ENCODE measurements at places on chromosomes 12 and 14.

DNA sequence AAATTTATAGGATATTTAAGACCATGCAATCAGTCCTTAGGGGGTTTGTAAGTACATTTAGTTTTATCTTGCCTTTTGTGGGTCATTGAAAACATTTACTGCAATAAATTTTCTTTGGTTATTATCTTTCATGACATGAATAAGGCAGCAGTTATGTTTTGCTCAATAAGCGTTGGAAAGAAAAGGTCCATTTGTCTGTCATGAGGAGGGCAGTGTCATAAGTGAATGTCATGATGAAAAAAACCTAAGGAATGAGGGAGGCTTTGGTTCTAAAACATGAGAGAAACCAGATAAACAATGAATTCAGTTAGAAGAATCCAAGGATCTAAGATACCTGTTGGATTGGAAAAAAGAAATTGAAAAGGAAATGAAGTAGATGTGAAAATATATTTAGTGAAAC lies 209.4 kb downstream of the NAV3 start:
- DNase-seq = no peak

- DNase-seq = no peak
Observed at GRCh38 chr14:92677955-92678354, 70.5 kb downstream of the LGMN start.

DNA sequence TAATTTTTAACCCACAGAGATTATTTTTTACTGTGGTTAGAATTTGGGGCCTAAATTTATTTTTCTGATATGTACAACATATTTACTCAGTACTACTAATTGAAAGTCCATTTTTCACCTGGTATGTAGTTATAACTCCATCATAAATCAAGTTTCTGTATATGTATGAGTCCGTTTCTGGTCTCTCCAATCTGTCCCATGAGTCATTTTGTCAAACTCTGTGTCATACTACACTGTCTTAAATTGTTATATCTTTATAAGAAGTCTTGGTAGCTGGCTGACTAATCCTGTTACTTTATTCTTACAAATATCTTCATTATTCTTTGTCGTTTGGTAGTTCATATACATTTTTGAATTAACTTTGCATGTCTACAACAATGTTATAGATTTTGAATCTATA lies 344.0 kb downstream of the PDZRN4 start:
- DNase-seq = no peak

GRCh38 chr12:93868771-93869170 lies 191.6 kb downstream of the CRADD start:
- no peak for DNase-seq

- DNase-seq = no peak
Observed at GRCh38 chr14:49494836-49495235, 91.3 kb downstream of the RPS29 start.

GRCh38 chr12:81874586-81874985 lies 115.4 kb upstream of the PPFIA2 start:
- no peak for DNase-seq

DNA sequence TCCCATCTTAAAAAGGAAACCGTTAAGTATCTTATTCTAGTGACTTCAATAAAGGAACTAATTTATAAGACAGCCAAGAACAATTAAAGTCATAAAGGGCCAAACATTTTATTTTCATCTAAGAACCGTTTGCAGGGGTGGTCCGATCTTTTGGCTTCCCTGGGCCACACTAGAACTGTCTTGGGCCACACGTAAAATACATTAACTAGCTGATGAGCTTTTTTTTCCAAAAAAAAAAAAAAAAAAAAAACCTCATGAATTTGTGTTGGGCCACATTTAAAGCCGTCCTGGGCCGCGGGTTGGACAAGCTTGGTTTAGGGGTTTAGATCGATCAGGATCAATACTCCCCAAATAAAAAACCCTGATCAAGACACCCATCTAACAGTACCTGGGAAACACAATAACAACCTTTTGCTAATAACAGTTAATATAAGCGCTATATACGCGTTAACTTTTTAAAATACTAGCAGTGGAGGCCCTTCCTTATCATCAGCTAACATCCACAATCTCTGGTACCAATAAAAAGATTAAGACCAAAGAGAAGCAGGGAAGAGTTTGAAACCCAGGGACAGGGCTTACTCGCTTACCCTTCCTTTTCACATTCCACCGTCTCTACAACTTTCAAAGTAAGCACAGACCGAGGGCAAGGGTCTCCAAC lies 1.1 kb downstream of the NAP1L1 start:
- DNase-seq = no peak

GRCh38 chr14:92866181-92866752 lies 56.7 kb upstream of the CHGA start:
- peak; percentile 43 for DNase-seq

DNA sequence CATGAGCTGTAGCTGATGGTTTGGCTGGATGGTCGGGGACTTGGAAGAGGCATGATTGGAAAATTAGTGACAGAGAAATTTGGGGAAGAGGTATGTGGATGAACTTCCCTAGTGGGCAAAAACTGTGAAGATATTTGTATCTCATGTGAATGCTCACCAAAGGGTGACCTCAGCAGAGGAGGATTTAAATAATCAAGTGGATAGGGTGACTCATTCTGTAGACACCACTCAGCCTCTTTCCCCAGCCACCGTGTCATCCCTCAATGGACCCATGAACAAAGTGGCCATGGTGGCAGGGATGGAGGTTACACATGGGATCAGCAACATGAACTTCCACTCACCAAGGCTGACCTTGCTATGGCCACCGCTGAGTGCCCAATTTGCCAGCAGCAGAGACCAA lies 60.8 kb upstream of the KRAS start:
- no peak for DNase-seq

DNA sequence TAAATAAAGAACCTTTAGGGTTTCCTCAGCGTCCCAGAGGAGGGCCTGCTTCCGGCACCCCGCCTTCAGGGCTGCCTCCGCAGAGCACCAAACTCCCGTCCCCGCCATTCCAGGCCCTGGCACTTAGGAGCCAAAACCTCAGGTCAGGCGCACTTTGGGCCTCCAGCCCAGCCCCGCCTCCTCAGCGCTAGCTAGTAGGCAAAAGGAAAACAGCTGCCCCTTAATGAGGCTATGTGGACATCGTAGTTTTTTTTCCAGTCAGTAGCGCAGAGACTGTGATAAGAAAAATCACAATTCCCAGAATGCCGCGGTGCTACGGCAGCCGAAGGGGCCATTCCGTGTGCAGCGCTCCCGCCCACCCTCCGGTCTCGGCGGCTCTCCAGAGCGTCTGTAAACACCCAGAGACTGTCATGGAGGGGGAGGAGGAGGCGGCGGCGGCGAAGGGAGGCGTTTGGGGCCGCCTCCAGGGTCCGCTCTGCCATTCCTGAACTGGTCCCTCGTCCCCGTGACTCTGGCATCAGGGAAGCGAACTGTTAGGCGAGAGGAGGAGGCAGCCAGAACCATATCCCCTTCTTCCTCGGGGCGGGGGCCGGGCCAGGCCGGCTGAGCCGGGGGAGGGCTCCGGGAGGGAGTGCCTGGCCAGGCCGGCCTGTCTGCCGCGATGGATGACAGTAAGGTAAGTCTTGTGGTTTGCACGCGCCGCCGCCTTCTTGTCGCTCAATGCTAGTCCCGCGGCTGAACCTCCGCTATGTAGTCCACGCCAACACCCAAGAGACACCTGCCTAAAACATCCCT lies at the start of gene CREBL2:
CREBL2 (plus strand) TSS at position 365 of the 795 bp plus-strand sequence; CDS start at position 662, 297 bp downstream.
- DNase-seq = peak; percentile 95

- DNase-seq = no peak
Observed at GRCh38 chr14:103104654-103105452, 10.3 kb downstream of the EXOC3L4 start.

GRCh38 chr14:57549765-57550420 lies 56.2 kb upstream of the CCDC198 start:
- no peak for DNase-seq

Measured in NCI-H446 treated with DMSO at 0.1 percent for 48 hours (cell line).